ENCODE measurements at places on chromosomes 2 and 18.

- no peak for DNase-seq
Measured at GRCh38 chr18:3478262-3478978, 28.4 kb downstream of the TGIF1 start.

GRCh38 chr2:122191331-122191730 lies 435.9 kb downstream of the TSN start:
- DNase-seq, result no peak

DNA sequence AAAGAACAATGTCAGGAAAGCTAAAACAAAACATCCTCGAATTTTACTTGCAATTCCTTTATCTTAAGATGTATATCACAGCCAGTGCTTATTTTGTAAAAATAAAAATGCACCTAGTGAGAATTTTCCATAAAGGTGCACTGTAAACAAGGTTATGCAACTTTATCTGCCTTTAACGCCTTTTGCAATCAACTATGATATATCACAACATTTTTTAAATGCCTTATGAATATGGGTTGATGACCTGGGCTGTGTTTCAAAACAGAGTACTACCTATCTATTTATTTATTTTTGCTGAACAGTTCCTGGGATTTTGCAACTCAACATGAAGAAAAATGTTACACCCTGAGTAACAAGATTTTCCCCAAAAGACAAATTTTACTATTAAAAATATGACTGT lies 869.8 kb downstream of the CPS1 start:
- DNase-seq, result no peak

GRCh38 chr2:235194351-235194750 lies 242.5 kb downstream of the SH3BP4 start:
- no peak for DNase-seq

DNA sequence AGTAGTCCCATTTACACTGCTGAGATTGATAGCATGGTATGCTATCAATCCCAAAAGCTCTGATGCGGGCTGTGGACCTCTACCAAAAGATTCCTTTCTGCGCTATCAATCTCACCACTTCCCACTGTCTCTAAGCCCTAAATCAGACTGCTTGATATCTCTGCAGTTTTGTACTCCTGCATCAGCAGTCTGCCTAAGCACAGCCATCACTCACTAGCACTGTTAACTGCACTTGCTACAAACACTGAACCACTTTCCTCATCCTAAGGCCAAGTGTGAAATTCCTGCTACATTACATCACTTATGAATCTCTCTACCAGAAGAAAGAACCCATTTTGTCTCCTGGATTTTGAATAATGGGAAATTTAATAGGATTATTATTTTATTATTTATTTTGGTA lies 237.0 kb downstream of the HNMT start:
- DNase-seq, result no peak

DNA sequence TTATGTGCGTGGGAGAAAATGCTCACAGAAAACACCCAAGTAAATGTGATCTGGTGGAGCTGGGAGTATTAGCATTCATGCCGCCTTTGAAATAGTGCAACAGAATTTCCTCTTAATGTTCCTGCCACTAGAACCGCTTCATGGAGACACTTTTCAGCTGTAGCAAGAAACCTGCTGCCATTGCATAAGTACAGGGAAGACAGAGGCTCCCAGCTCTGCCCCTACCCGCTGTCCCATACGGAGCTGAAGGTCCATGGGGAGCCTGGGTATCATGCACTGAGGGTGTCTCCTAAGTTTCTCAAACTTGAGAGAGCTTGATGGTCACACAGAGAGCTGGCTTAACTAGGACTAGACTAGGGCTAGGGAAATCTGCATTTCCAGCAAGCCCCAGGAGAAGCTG lies 49.6 kb downstream of the CRIM1 start:
- DNase-seq, result no peak

- no peak for DNase-seq
Measured at GRCh38 chr2:141062443-141062842, 1068.4 kb downstream of the LRP1B start.

DNA sequence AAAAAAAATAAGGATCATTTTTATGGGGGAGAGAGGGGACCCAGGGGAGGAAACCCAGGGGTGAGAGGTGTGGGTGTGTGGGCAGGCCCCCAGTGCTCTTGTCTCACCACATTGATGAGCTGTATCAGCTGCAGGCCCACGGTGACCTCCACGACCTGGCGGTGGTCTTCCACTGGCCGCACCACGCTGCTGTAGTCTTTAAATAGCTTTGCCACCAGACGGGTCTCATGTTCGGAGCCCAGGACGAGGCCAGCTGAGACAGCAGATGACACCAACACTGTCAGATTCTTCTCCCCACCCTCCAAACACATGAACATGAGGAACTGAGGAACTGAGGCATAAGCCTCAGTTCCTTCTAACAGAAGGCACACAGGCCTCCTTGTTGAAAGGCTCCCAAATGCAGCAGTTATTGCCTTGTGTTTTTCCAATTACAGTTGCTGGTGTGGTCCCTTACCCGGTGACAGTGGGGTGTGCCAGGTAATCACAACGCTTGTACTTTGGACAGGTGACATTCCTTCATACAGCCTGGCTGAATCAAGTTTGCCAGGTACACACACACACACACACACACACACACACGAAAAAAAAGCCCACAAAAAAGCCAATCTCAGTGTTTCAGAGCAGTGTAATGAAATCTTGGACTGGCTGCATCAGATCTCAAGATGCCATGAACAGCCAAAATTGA lies 4.7 kb downstream of the CHRNA1 start:
- DNase-seq, result no peak

DNA sequence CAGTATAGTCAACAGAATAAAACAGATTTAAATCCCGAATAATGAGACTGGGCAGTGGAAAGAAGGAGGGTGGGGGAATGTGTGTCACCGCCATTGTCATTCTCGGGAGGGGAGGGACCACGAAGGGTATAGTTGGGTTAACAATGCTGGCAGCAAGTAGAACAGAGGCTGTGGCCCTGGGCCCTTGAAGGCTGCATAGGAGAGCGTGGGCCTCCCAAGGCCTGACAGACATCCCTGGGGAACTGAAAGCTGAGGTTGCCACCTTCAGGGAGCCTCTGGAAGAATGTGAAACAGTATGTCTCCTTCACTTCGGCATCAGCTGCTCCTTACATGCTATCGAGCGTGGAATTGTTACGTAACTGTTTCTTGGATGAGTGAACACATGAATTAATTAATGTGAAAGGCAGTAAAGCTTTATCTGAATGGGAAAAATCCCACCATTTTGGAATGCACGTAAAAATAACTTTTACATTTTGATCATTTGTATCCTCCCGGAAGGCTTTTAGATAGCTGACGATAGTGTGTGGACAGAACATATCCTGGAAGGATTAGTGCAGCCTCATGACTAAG lies 92.8 kb upstream of the TTC39C start:
- DNase-seq, result no peak

DNA sequence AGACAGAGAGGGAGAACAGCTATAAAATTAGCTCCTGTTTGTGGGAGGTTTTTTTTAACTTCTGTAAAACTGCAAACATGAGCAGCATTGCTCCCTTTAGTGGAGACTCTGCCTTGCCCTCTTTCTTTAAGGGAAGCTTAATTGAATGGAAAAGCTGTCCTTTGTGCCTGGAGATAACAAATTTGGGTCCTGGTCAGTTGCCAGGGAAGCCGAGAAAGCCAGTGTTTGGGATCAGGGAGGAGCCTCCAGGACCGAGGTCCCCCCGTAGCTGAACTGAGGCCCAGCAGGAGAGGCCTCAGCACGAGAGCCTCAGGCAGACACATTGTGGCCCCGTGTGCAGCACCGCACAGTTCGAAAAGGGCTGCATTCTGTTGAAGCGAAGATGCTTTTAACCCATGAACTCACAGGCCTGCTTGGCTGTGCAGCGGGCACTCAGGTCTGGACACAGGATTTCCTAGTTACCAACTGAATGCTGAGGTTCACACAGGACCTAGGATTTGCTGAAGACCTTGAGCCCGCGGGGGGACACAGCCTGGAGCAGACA lies 369.7 kb downstream of the DCDC2C start:
- no peak for DNase-seq

DNA sequence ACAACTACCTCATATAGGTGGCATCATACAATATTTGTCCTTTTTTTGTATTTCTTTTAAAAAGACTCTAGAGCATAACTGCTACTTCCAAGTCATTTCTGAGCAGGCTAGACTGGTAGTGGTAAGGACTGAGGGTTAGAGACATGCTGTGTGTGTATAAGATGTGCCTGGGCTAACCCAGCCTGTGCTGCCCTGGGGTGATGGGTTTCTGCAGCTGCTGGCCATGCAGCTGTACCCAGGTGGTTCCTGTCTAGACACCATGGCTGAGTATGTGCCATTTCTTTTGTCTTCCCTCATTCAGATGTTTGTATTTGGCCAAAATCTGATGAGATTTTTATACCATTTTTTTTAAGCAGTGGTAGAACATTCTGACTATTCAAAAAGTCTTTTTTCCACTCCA lies 40.0 kb downstream of the MERTK start:
- no peak for DNase-seq

GRCh38 chr2:101980368-101980767 lies 11.4 kb upstream of the IL1R2 start:
- DNase-seq, result no peak

GRCh38 chr2:198053148-198053547 lies 248.8 kb downstream of the PLCL1 start:
- no peak for DNase-seq

DNA sequence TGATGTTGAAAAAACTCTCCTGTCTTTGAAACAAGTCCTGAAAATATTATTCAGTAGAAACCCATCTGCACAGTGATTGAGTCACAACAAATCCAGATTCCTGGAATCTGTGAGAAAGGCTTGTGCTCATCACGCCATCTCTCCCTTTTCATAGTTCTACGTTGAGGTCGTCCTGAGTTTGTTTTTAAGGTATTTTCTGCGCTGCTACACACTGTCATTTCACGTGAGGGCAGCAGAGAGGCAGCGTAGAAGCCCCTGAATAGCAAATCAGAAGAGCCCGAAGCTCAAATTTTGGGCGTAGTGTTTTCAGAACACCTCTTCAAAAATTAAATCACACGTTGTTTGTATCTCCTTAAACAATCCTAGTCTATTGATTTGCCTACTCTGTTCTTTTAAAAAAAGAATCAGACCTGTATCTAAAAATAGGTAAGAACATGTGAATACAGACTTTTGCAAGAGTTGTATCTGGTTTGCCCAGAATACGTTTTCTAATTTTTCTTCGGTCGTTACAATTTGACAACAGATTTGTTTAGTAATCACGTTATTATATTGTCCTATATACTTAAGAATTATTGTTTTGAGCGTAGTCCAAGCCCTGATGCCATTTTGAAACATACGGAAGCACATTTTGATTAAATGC lies 61.6 kb upstream of the SLC38A11 start:
- no peak for DNase-seq

DNA sequence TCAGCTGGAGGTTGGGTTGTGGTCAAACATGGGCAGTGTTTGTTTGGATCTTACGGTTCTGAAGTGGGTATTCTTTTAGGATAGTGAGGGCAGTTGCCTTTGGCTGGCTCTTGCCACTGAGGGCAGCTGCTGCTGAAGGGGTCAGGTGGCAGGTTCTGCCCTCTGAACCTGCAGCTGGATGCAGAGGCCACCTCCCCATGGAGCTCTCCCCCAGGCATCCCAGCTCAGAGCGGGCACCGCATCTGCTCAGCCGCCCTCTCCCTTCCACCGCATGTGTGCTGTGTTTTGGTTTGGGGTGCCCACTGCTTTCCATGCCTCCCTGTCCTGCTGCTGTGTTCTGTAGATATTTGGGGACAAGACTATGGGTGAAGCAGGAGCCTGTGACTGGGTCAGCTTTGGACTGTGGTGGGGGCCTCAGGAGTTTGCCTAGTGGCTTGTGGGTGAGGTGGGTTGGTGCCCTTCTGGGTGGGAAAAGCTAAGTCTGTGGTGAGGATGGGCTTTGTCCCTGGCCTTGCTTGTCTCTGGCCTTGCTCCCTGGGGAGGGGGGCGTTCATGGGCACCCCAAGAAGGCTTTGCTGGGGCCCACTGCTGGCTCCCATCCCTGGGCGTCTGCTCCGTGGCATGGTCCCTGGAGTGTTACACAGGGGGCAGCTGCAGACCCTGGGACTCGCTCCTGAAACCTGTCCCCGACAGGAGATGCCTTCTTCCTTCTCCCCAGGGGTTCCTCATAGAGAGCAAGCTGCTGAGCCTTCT lies 28.5 kb downstream of the OTOF start:
- no peak for DNase-seq

DNA sequence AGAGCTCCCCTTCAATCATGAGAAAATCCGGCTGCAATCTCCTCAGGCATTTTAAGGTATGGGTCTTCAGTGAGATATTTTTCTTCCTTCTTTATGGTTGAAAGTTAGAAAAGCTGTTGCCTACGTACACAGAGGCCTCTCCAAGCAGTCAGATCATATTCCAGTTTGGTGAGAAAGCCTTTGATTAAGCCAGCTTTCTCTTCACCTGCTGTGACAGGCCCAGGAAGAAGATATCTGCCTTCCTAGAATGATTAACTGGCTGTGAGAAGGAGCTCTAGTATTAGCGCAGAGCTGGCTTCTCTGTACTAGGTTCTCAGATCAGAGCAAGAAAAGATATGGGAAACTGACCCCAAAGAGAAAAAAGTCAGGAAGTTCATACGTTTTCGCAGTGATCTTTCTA lies 585.0 kb upstream of the CHAC2 start:
- DNase-seq, result no peak
